Osteocyte (in vitro differentiated cells): ENCODE measurements at places on chromosomes 16 and 17. TPM values are rescaled to one million over a fixed set of nuclear protein-coding genes. Genes with fewer than 3 reads are reported as not detected.

GRCh38 chr16:11224894-11225676 lies 30.9 kb downstream of the SOCS1 start:
- no peak for DNase-seq

GRCh38 chr17:47834756-47835155 lies 3.3 kb downstream of the LRRC46 start:
- no peak for DNase-seq

The GAST gene
- total RNA-seq = not detected in 2 replicates

- DNase-seq = no peak
Measured at GRCh38 chr17:28228986-28229729, 89.8 kb upstream of the TMEM97 start.

GRCh38 chr17:72715906-72716572 lies 376.4 kb downstream of the SLC39A11 start:
- DNase-seq = no peak

The PLLP gene
- total RNA-seq = 0.30 and 1.2 TPM in 2 replicates

The GLYR1 gene
- total RNA-seq = 73.5 and 76.9 TPM in 2 replicates

- DNase-seq = peak; percentile 67
Measured at GRCh38 chr16:50836121-50836621, 94.3 kb downstream of the CYLD start.

- DNase-seq = no peak
Measured at GRCh38 chr16:73485880-73486279, 438.0 kb upstream of the ZFHX3 start.
